ENCODE measurements at places on chromosomes 2 and 18.
A peak's percentile ranks its signal among the peaks of the same experiment; 100 is the strongest.

- no peak overlapping the region for H3K4me3 ChIP-seq
- no peak for DNase-seq
- H3K36me3 ChIP-seq: no peaks in the 10 kb centered on the region
- H3K27ac ChIP-seq: no peak overlapping the region
- no peaks in the 10 kb centered on the region for H3K4me1 ChIP-seq
- H3K27me3 ChIP-seq: no peaks in the 10 kb centered on the region
Measured at GRCh38 chr2:200235533-200235932, 71.0 kb upstream of the SPATS2L start.

DNA sequence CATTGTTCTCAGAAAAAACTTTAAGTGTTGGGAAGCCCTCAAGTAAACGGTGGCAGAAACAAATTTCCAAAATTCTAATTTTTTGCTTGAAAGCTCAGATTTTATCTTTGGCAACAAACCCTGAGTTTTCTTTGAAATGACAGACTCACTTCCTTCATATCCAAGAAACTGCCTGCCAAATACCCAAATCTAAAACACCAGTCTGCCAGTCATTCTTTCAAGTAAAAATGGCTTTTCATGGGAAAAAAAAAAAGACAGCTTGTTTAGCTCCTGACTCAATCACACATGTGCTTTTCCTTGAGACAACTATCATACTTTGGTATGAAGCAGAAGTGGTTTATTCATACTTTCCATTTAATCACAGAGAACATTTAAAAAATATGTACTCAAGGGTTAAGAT lies 40.6 kb upstream of the CSRNP3 start:
- no peaks in the 10 kb centered on the region for H3K36me3 ChIP-seq
- H3K4me3 ChIP-seq: no peak overlapping the region
- DNase-seq: no peak
- no peaks in the 10 kb centered on the region for H3K4me1 ChIP-seq
- no peaks in the 10 kb centered on the region for H3K27me3 ChIP-seq

- H3K27ac ChIP-seq: no peak overlapping the region
- no peaks in the 10 kb centered on the region for H3K36me3 ChIP-seq
- DNase-seq: no peak
- H3K4me1 ChIP-seq: no peaks in the 10 kb centered on the region
Measured at GRCh38 chr2:170375192-170375591, 197.2 kb downstream of the MYO3B start.

DNA sequence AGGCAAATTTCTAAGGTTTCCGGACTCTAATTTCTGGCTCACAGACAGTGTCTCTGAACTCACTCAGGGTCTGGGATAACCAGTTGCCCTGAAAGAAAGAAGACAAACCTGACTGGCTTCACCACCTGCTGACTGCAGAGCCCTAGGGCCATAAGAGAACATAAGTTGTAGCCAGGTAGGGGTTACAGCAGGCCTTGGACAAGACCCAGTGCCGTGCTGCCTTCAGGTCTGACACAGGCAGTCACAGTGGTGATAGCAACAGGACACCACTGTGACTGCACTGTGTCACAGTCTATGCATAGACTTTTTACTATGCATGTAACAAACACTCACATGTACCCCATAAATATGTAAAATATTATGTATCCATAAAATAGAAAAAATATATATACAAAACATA lies 508.5 kb downstream of the PID1 start:
- H3K36me3 ChIP-seq: no peaks in the 10 kb centered on the region
- no peak for DNase-seq
- H3K4me1 ChIP-seq: no peaks in the 10 kb centered on the region
- no peak overlapping the region for H3K27ac ChIP-seq
- H3K4me3 ChIP-seq: no peak overlapping the region

- no peaks in the 10 kb centered on the region for H3K36me3 ChIP-seq
- H3K27ac ChIP-seq: no peak overlapping the region
- no peaks in the 10 kb centered on the region for H3K27me3 ChIP-seq
- DNase-seq: peak; percentile 5
- H3K4me1 ChIP-seq: no peaks in the 10 kb centered on the region
Measured at GRCh38 chr2:120451334-120451733, 105.4 kb downstream of the INHBB start.

- no peak overlapping the region for H3K27ac ChIP-seq
- H3K4me3 ChIP-seq: no peak overlapping the region
- no peak for DNase-seq
- no peaks in the 10 kb centered on the region for H3K4me1 ChIP-seq
Measured at GRCh38 chr2:18883616-18884456, 294.5 kb upstream of the NT5C1B start.

- H3K4me1 ChIP-seq: peaks cover under 1% of the 10 kb centered on the region
- no peak overlapping the region for H3K27ac ChIP-seq
- no peak overlapping the region for H3K4me3 ChIP-seq
- no peak for DNase-seq
- H3K36me3 ChIP-seq: no peaks in the 10 kb centered on the region
Measured at GRCh38 chr2:61405813-61406212, 65.1 kb downstream of the USP34 start.

DNA sequence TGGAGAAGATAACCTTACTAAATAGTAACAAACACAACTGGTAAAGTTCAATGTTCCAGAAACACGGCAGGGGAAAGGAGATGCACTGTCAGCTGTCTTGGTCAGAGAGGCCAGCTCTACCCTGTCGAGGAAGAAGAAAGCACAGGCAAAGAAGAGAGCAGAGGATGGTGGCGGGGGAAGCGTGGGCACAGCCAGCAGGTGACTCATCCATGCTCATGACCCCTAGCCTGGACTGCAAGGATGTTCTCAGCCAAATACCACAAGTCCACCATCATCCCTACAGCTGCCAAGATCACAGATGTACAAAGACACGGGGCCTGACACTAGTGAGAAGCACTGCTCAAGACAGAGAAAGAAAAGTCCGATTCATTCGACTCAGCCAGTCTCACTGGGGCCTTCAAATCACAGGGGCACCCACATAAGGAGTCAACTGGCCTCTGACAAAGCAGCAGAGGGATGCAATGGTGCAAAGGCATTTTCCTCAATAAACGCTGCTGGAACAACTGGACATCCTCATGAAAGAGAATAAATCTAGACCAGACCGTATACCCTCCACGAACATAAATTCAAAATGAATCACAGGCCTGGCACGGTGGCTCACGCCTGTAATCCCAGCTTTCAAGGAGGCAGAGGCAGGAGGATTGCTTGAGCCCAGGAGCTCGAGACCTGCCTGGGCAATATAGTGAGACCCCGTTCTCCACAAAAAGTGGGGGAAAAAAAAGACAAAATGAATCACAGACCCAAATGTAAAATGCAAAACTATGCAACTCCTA lies 5.6 kb downstream of the DTYMK start:
- DNase-seq: peak; percentile 67
- peak overlapping the region; percentile 78 for H3K27ac ChIP-seq
- peaks cover 22% of the 10 kb centered on the region for H3K36me3 ChIP-seq
- H3K4me1 ChIP-seq: no peaks in the 10 kb centered on the region

GRCh38 chr2:4486971-4487370 lies 783.6 kb downstream of the DCDC2C start:
- no peaks in the 10 kb centered on the region for H3K27me3 ChIP-seq
- H3K36me3 ChIP-seq: no peaks in the 10 kb centered on the region
- no peak overlapping the region for H3K4me3 ChIP-seq
- H3K4me1 ChIP-seq: no peaks in the 10 kb centered on the region
- no peak for DNase-seq

DNA sequence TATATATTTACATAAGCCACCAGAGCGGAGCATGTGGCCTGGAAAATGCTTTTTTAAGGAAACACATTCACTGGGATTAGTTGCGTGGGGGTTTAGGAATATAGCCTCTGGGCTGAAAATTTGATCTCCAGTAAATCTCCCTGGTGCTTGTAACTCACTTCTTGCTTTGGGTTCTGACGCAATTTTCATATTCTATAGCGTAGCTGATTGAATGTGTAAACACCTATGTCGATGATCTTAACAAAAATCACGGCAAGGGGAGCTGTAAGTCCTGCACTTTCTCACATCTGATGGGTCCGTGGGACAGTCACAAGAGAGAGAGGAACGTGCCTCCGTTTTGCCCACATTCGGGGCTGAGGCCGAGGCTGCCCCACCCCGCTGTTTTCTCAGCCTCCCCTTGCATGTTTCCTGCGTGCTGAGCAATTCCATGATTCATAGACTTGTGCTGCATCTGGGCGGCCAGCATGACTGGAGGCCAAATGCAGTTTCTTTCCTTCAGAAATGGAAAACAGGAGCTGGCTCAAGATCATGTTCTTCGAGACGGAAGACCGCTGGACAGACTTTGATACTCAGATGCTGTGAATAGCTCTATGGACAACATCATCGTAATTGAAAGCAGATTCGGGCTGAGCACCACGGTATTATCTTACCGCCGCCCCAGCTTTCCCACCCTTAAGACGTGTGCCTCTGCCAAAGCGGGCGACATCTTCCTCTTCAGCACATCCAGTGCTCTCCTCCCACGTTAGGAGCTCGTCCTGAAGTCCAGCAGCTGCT lies 109.2 kb downstream of the TMEM18 start:
- no peaks in the 10 kb centered on the region for H3K36me3 ChIP-seq
- DNase-seq: no peak
- no peaks in the 10 kb centered on the region for H3K27me3 ChIP-seq
- peak overlapping the region; percentile 34 for H3K27ac ChIP-seq

- DNase-seq: no peak
- no peaks in the 10 kb centered on the region for H3K4me1 ChIP-seq
- no peaks in the 10 kb centered on the region for H3K27me3 ChIP-seq
- H3K27ac ChIP-seq: no peak overlapping the region
Measured at GRCh38 chr18:55351241-55351691, 236.7 kb downstream of the TCF4 start.

GRCh38 chr18:42950732-42951131 lies 164.8 kb downstream of the RIT2 start:
- no peaks in the 10 kb centered on the region for H3K27me3 ChIP-seq
- no peak overlapping the region for H3K4me3 ChIP-seq
- H3K4me1 ChIP-seq: no peaks in the 10 kb centered on the region
- no peak overlapping the region for H3K27ac ChIP-seq
- no peak for DNase-seq
- no peaks in the 10 kb centered on the region for H3K36me3 ChIP-seq

- no peaks in the 10 kb centered on the region for H3K36me3 ChIP-seq
- H3K4me3 ChIP-seq: no peak overlapping the region
- no peak overlapping the region for H3K27ac ChIP-seq
- no peak for DNase-seq
- no peaks in the 10 kb centered on the region for H3K27me3 ChIP-seq
Measured at GRCh38 chr2:9187620-9188214, 18.9 kb upstream of the ASAP2 start.

DNA sequence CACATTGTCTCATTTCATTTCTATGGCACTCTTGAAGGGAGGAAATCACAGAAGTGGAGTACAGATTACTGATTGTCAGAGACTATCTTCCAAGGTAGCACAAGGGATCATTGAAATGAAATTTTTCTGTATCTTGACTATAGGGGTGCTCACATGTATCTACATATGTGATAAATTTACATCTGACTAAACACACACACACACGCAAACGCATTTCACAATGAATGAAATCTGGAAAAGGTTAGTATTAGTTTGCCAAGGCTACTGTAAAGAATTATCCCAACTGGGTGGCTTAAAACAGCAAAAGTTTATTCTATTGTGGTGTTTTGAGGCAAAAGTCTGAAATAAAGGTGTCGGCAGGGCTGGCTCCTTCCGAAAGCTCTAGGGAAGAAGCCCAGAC lies 144.6 kb downstream of the SH3BP4 start:
- no peak for DNase-seq
- no peaks in the 10 kb centered on the region for H3K4me1 ChIP-seq
- H3K27me3 ChIP-seq: no peaks in the 10 kb centered on the region
- H3K27ac ChIP-seq: no peak overlapping the region
- H3K4me3 ChIP-seq: no peak overlapping the region

- H3K4me1 ChIP-seq: peaks cover 6% of the 10 kb centered on the region
- no peak for DNase-seq
- H3K27me3 ChIP-seq: no peaks in the 10 kb centered on the region
- no peak overlapping the region for H3K4me3 ChIP-seq
- peak overlapping the region; percentile 67 for H3K27ac ChIP-seq
Measured at GRCh38 chr2:12819721-12820120, 103.0 kb downstream of the TRIB2 start.

GRCh38 chr2:127040169-127040568 lies 66.8 kb downstream of the BIN1 start:
- no peaks in the 10 kb centered on the region for H3K36me3 ChIP-seq
- no peak overlapping the region for H3K27ac ChIP-seq
- DNase-seq: no peak

GRCh38 chr18:70645971-70646370 lies 357.1 kb downstream of the SOCS6 start:
- no peak for DNase-seq
- H3K27ac ChIP-seq: no peak overlapping the region
- H3K4me1 ChIP-seq: no peaks in the 10 kb centered on the region
- H3K27me3 ChIP-seq: no peaks in the 10 kb centered on the region
- H3K36me3 ChIP-seq: no peaks in the 10 kb centered on the region

DNA sequence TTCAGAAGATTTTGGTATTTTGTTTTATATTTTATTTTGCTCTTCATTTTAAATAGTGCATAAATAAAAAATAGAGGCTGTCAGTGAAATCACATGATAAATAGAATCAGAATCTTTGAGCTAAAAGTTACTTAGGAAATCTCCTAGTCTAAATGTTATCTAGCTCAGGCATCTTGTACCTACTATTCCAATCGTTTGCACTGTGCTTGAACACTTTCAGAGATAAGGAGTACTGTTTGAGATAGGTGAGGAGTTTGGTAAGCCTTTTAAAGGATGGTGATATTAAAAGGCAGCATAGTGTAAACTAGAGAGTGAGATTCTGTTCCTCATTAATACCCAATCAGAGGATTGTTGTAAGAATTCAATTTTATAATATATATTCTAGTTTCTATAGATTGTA lies 157.2 kb upstream of the MYO3B start:
- H3K4me3 ChIP-seq: no peak overlapping the region
- peaks cover 13% of the 10 kb centered on the region for H3K4me1 ChIP-seq
- no peak overlapping the region for H3K27ac ChIP-seq
- no peak for DNase-seq
- no peaks in the 10 kb centered on the region for H3K27me3 ChIP-seq

Measured in adrenal gland (tissue), 19 donors.